ENCODE measurements at places on chromosomes 12 and 14. TPM values are rescaled to one million over a fixed set of nuclear protein-coding genes. Genes with fewer than 3 reads are reported as not detected.

Gene MYH6
- not detected for total RNA-seq

Gene FOXN4
- not detected for total RNA-seq

Gene LHX5
- total RNA-seq = not detected

Gene CRADD
- total RNA-seq = 27.4 TPM

Gene LRIG3
- total RNA-seq = 34.2 TPM

Gene CCDC197
- not detected for total RNA-seq

Gene DNAJC22
- 0.54 TPM for total RNA-seq

Gene TAS2R14
- 2.5 TPM for total RNA-seq

Gene CLBA1
- 4.0 TPM for total RNA-seq

Gene ENDOU
- 0.70 TPM for total RNA-seq

Gene RPGRIP1
- total RNA-seq = 0.87 TPM

Gene RPS26
- 674 TPM for total RNA-seq

Gene ANKLE2
- 80.5 TPM for total RNA-seq

Gene DEPDC4
- 0.85 TPM for total RNA-seq

Gene SLC2A14
- 2.9 TPM for total RNA-seq

Gene VWF
- total RNA-seq = 495 TPM

Gene VSX2
- not detected for total RNA-seq

Gene TSPAN9
- total RNA-seq = 51.1 TPM

Gene ASPG
- total RNA-seq = not detected

Gene RABGGTA
- 48.6 TPM for total RNA-seq

Gene TSPAN19
- total RNA-seq = 0.77 TPM

Gene TMPRSS12
- total RNA-seq = not detected

Gene C1R
- total RNA-seq = 296 TPM

Gene IFNG-AS1
- 7.4 TPM for total RNA-seq

Gene AQP2
- total RNA-seq = not detected

Gene PLEKHD1
- total RNA-seq = not detected

Gene FAM181A
- total RNA-seq = not detected

Gene G2E3
- 23.8 TPM for total RNA-seq

Gene CNTN1
- 12.3 TPM for total RNA-seq

Gene OTOGL
- total RNA-seq = 0.43 TPM

Gene CLEC6A
- total RNA-seq = 0.30 TPM

Gene CATSPERB
- total RNA-seq = 2.5 TPM

Gene KLRF1
- total RNA-seq = 8.2 TPM

Gene GDF3
- total RNA-seq = 1.2 TPM

Gene CLEC1A
- total RNA-seq = 8.6 TPM

Gene KLHL33
- total RNA-seq = 0.83 TPM

Gene CHURC1
- total RNA-seq = 117 TPM

Gene TSHR
- total RNA-seq = 0.46 TPM

Gene BDKRB1
- total RNA-seq = not detected

Gene RIN3
- 74.8 TPM for total RNA-seq

Gene ABCD2
- 1.7 TPM for total RNA-seq

Gene PPFIA2
- not detected for total RNA-seq

Gene KCNA5
- total RNA-seq = 0.23 TPM

Gene PIANP
- not detected for total RNA-seq

Gene TAS2R7
- total RNA-seq = not detected

Gene SDR9C7
- total RNA-seq = not detected

Gene KLRG1
- 30.2 TPM for total RNA-seq

Gene LPAR5
- 16.9 TPM for total RNA-seq

Gene PLEK2
- not detected for total RNA-seq

All from spleen (tissue), 13 donors.